CD8-positive, alpha-beta memory T cell (primary cell): ENCODE measurements at places on chromosomes 2 and 18. TPM values are rescaled to one million over a fixed set of nuclear protein-coding genes. Genes with fewer than 3 reads are reported as not detected.

The COBLL1 gene
- not detected for polyA plus RNA-seq

The RSAD2 gene
- 7.6 TPM for polyA plus RNA-seq

DNA sequence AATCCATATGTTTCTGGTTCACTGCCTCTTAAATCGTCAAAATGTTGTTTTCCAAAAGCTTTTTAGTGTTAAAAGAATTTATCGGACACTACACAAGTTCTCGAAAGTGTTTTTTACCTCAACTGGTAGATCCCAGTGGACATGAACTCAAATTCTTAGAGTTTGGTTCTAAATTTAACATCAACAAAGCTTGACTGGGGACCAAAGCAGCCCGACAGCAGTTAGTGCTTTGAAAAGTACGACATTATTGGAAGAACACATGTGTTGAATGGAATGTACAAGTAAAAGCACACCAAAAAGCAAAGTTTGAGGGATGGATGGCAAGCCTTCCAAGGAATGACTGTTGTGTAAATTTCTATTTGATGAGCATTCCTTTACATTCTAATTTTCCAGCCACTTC, 803.9 kb upstream of the POU3F3 start:
- no peaks in the 10 kb centered on the region for H3K4me1 ChIP-seq
- no peaks in the 10 kb centered on the region for H3K27me3 ChIP-seq
- H3K36me3 ChIP-seq, result no peaks in the 10 kb centered on the region
- no peak overlapping the region for H3K27ac ChIP-seq
- no peak for DNase-seq

GRCh38 chr2:208541461-208541988, 134.9 kb downstream of the PTH2R start:
- no peaks in the 10 kb centered on the region for H3K4me1 ChIP-seq
- no peak overlapping the region for H3K27ac ChIP-seq
- no peak for DNase-seq
- no peak overlapping the region for H3K4me3 ChIP-seq
- H3K36me3 ChIP-seq, result no peaks in the 10 kb centered on the region

GRCh38 chr2:69211048-69211447, 176.0 kb downstream of the GFPT1 start:
- no peaks in the 10 kb centered on the region for H3K27me3 ChIP-seq
- no peak overlapping the region for H3K27ac ChIP-seq
- H3K4me3 ChIP-seq, result no peak overlapping the region
- DNase-seq, result no peak
- H3K4me1 ChIP-seq, result no peaks in the 10 kb centered on the region

GRCh38 chr2:101580528-101580927, 105.6 kb upstream of the RFX8 start:
- H3K27me3 ChIP-seq, result no peaks in the 10 kb centered on the region
- no peaks in the 10 kb centered on the region for H3K36me3 ChIP-seq
- DNase-seq, result no peak
- no peak overlapping the region for H3K27ac ChIP-seq
- no peaks in the 10 kb centered on the region for H3K4me1 ChIP-seq

- H3K4me1 ChIP-seq, result no peaks in the 10 kb centered on the region
- H3K4me3 ChIP-seq, result no peak overlapping the region
- no peak for DNase-seq
- no peaks in the 10 kb centered on the region for H3K36me3 ChIP-seq
- no peak overlapping the region for H3K27ac ChIP-seq
- no peaks in the 10 kb centered on the region for H3K27me3 ChIP-seq
These were observed 156.5 kb downstream of the NAPG start for GRCh38 chr18:10682368-10682714.

GRCh38 chr18:28854964-28855363, 678.0 kb upstream of the CDH2 start:
- no peaks in the 10 kb centered on the region for H3K27me3 ChIP-seq
- no peak overlapping the region for H3K4me3 ChIP-seq
- no peak for DNase-seq
- H3K27ac ChIP-seq, result no peak overlapping the region
- no peaks in the 10 kb centered on the region for H3K36me3 ChIP-seq

DNA sequence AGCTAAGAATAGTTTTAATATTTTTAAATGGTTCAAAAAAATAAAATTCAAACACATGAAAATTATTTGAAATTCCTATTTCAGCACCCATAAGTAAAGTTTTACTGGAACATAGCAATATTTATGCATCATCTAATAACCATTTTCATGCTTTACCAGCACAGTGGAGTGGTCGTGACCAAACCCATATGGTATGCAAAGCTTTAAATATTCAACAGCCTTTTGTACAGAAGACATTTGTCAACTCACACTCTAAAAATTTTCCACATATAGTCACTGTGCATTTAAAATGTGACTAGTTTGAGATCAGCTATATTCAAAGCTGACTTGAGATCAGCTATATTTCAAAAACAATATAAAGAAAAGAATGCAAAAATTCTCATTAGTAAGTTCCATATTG, 46.2 kb downstream of the PUM2 start:
- H3K27ac ChIP-seq, result no peak overlapping the region
- no peak overlapping the region for H3K4me3 ChIP-seq
- H3K27me3 ChIP-seq, result no peaks in the 10 kb centered on the region
- DNase-seq, result no peak
- H3K4me1 ChIP-seq, result no peaks in the 10 kb centered on the region
- H3K36me3 ChIP-seq, result peaks cover 21% of the 10 kb centered on the region

- no peak overlapping the region for H3K4me3 ChIP-seq
- no peaks in the 10 kb centered on the region for H3K4me1 ChIP-seq
- no peaks in the 10 kb centered on the region for H3K36me3 ChIP-seq
- H3K27me3 ChIP-seq, result no peaks in the 10 kb centered on the region
These were observed 167.2 kb downstream of the TCF4 start for GRCh38 chr18:55420665-55421307.

DNA sequence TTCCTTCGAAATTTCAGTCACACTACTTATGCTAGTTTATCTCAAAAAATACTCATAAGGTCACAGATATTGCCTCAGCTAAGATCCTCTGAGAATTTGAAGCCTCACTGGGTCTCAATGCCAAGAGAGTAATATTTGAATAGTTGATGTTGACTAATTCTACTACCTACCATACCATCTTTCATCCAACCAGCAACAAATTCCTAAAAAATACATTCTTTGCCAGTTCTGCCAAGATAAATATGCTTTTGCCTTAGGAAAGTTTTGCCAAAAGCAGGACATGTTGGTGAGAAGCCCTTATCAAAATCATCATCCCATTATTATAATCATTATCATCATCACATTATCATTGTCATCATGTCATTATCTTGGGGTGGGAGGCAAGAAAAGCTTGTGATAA, 544.6 kb upstream of the ZEB2 start:
- H3K4me3 ChIP-seq, result no peak overlapping the region
- no peaks in the 10 kb centered on the region for H3K27me3 ChIP-seq
- H3K27ac ChIP-seq, result no peak overlapping the region
- DNase-seq, result no peak
- no peaks in the 10 kb centered on the region for H3K36me3 ChIP-seq

- H3K36me3 ChIP-seq, result no peaks in the 10 kb centered on the region
- H3K27ac ChIP-seq, result no peak overlapping the region
- no peaks in the 10 kb centered on the region for H3K27me3 ChIP-seq
- H3K4me3 ChIP-seq, result no peak overlapping the region
- no peaks in the 10 kb centered on the region for H3K4me1 ChIP-seq
- DNase-seq, result no peak
These were observed 96.2 kb upstream of the HAAO start for GRCh38 chr2:42888321-42889245.

DNA sequence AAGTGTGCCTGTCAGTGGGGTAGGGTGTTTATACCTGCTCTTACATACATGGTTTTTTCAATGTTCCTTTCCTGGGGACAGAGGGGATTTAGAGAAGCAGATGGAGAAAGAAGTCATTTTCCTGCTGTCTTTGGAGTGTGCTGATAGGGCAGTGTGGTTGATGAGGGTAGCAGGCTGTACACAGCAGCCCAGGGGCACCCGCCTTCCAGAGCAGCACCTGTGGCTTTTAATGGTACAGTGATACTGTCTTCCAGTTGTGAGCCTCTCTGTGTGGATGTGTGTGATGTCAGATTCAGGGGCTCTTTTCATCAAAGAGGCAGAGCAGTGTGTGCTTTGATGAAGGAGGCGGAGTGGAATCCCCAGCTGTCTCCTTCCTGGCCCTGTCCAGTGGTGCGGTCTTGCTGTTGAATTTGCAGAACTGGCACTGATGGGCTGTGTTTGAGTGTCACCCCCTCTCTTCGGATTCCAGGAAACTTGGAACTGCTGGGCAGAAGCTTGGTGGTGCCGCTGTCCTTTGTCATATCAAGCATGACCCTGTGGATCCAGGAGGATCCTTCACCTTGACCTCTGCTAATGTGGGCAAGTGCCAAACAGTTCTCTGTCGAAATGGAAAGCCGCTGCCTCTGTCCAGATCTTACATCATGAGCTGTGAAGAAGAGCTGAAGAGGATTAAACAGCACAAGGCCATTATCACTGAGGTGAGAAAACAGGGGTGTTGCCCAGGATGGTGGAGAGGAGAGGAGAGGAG, 259.8 kb downstream of the PHLPP1 start:
- no peak overlapping the region for H3K27ac ChIP-seq
- no peaks in the 10 kb centered on the region for H3K27me3 ChIP-seq
- no peaks in the 10 kb centered on the region for H3K4me1 ChIP-seq
- H3K4me3 ChIP-seq, result no peak overlapping the region

DNA sequence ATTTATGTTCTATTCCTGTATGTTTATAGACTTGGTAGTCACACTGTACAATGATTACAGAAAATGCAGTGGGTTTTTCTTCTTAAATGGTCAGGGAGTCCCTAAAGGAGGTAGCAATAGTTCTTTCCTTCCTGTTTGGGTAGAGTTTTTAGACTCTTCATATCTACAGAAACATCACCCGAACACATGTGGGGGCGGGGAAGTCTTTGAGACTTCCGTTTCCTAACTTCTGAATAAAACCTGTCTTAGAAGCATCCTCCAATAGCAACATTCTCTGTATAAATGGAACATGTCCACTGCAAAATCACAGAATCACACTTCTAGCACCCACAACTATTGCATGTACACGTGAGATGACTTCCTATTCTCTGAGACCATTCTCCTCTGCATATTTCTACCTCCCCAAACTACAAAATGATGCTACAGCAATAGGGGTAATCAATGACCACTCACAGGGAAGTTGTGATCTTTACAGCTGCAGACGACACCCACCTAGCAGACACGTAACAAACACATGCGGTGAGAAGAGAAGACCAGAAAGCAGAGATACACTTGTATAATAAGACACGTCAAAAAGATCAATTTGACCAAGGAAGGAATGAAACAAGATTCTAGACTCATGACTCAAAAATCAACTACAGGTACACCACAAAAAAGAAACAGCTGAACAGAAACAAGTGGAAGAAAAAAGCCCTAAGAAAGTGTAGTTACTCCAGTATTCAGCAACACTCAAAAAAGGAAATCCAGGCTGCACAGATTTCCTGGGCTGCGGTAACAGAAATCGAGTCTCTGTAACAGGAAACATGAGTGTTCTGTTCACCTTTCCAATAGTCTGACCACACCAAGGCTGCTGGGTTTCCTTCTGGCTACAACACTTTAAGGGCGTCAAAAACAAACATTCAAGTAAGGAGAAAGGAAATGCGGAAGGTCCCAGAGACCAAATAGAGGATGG, 120.4 kb downstream of the ZNF516 start:
- H3K4me3 ChIP-seq, result peak overlapping the region; percentile 15
- no peak overlapping the region for H3K27ac ChIP-seq
- H3K36me3 ChIP-seq, result peaks cover 4% of the 10 kb centered on the region
- H3K4me1 ChIP-seq, result peaks cover 45% of the 10 kb centered on the region
- DNase-seq, result no peak

DNA sequence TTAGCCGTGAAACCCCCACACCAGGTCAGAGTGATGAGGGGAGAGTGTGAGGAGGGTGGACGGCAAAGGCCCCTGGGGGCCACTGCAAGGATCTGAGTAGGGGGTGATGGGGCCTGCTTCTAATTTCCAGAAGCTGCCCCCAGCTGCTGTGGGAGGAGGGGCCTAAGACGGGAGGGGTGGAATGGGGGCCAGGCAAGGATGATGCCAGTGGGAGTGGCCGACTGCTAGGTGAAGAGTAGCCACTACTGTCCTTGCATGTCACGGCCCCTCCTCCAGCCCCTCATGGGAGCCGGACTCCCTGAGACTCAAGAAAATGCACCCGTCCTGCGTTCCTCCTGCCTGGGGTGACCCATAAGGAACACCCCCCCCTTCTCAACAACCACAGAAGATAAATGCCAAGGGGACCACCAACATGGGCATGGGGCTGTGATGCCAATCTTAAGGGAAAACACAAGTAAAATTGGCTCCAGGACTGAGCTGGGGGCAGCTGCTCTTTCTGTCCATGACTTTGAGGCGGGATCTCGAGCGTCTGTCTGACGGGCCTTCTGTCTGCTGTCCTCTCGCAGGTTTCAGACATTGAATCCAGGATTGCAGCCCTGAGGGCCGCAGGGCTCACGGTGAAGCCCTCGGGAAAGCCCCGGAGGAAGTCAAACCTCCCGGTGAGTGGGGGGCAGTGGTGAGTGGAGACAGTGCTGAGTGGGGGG, 24.2 kb upstream of the PRLH start:
- H3K4me1 ChIP-seq, result no peaks in the 10 kb centered on the region
- no peak overlapping the region for H3K27ac ChIP-seq
- H3K36me3 ChIP-seq, result no peaks in the 10 kb centered on the region
- H3K27me3 ChIP-seq, result peaks cover 3% of the 10 kb centered on the region
- DNase-seq, result no peak
- no peak overlapping the region for H3K4me3 ChIP-seq

DNA sequence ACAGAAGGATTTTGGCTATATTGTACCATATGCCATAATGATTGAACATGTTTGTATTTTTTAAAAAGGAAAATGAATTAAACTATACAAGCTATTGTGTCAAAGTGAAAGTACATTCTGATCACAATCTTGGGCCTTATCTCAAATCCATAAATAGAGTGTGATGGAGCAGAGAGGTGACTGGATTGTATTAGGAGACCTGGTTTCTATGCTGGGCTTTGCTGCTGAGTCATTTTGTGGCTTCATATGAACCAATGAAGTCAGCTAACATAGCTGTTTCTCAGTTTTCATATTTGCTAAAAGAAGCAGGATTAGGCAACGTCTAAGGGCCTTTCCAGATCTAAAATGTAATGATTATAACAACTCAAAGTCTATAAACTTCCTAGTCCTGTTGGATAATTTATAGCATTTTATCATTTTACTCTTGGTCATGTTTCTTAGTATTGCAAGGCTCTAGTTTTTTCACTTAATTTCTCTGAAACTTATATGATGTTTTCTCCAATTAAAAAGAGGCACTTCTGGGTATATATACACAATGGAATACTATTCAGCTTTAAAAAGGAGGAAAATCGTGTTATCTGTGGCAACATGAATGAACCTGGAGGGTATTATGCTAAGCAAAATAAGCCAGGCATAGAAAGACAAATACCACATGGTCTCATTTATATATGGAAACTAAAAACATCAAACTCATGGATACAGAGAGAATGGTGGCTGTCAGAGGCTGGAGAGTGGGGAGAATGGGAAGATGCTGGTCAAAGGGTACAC, 112.3 kb downstream of the MEP1B start:
- H3K4me1 ChIP-seq, result no peaks in the 10 kb centered on the region
- no peak overlapping the region for H3K4me3 ChIP-seq
- H3K36me3 ChIP-seq, result no peaks in the 10 kb centered on the region
- H3K27ac ChIP-seq, result no peak overlapping the region
